ENCODE measurements at places on chromosomes 7 and 10. TPM values are rescaled to one million over a fixed set of nuclear protein-coding genes. Genes with fewer than 3 reads are reported as not detected.

Gene GNGT1
- total RNA-seq, result not detected

Gene CPVL
- total RNA-seq, result 0.30 TPM

Gene SPAG6
- not detected for total RNA-seq

Gene KEL
- total RNA-seq, result not detected

Gene TBX20
- 8.6 TPM for total RNA-seq
